Caco-2 (cell line): ENCODE measurements at places on chromosomes 13 and 19.

DNA sequence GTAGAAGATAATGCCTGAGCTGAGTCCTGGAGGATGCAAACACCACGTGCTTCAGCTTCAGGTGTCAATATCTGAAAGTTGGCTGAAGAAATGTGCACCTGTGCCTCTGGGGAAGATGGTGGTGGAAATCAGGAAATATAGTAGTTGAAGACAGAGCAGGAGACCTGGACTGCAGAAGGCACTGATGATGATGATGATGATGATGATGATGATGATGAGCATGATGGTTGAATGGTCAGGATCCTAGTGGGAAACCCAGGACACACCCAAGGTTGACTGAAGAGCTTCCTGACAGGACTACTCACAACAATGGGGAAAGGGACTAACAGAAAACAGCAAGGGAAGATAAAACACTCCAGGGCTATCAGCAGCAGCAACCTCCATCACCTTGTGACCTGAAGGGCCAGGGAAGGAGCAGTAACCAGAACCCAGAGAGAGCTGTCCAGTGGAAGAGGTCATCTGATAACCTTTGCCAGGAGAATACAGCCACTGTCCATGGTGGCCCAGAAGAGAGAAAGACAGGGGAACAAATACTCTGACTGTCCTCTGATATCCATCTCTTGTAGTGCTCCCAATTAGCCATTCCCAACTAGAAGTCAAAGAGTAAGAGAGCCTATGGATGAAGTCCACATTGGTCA is 170.3 kb downstream of the TSHZ3 start:
- DNase-seq, result no peak

- no peak for DNase-seq
These were observed 679.1 kb upstream of the SPRY2 start for GRCh38 chr13:81020010-81020409.

DNA sequence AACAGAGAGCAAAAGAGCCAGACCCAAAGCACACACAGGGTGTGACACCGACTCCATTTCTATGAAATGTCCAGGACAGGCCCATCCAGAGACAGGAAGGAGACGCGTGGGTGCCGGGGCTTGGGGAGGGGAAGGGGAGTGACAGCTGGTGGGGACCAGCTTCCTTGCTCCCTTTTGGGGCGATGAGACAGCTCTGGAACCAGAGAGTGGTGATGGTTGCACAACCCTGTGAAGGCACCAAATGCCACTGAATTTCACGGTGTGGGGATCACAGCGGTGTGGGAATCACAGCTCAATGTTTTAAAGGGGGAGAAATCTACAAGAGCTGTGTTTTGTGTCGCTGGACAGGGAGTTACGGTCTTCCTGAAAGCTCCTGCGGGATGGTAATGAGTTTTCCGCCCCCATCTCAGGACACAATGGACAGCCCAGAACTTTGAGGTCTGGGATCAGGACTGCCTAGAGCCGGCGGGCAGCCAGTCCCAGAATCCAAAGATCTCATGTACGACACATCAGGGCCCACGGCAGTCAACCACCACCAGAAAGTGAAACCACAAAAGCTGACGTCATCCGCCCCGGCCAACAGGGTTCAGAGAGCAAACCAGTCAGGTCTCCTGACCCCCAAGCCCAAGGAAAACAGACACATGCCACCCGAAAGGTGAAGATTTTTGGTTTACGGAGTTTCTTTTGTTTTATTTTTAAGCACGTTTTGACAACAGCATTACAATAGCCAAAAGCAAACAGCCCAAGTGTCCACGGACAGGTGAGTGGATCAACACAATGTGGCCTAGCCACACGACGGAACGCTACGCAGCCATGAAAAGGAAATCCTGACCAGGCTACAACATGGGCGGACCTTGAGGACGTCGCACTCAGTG is 7.3 kb downstream of the SGTA start:
- no peak for DNase-seq

DNA sequence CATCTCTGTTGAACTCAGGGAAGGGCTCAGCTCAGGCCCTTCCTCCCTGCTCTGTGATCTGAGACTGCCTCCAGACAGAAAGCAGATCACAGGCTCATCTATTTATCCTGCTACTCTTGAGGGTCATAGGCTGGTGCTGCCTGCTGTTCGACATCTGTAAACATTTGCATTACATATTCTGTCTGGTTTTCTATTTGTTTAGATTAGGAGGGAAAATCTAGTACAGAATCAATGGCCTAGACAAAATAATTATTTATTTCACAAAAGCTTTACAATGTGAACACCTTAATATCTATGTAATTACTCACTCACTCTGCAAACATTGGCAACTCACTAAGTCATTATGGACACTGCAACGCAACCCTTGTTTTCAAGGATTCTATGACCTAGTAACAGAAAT is 43.0 kb downstream of the CEP89 start:
- DNase-seq, result no peak

- DNase-seq, result no peak
These were observed 28.0 kb downstream of the UPF1 start for GRCh38 chr19:18859676-18860301.

GRCh38 chr19:2550431-2551171 is 74.7 kb downstream of the GADD45B start:
- DNase-seq, result no peak

DNA sequence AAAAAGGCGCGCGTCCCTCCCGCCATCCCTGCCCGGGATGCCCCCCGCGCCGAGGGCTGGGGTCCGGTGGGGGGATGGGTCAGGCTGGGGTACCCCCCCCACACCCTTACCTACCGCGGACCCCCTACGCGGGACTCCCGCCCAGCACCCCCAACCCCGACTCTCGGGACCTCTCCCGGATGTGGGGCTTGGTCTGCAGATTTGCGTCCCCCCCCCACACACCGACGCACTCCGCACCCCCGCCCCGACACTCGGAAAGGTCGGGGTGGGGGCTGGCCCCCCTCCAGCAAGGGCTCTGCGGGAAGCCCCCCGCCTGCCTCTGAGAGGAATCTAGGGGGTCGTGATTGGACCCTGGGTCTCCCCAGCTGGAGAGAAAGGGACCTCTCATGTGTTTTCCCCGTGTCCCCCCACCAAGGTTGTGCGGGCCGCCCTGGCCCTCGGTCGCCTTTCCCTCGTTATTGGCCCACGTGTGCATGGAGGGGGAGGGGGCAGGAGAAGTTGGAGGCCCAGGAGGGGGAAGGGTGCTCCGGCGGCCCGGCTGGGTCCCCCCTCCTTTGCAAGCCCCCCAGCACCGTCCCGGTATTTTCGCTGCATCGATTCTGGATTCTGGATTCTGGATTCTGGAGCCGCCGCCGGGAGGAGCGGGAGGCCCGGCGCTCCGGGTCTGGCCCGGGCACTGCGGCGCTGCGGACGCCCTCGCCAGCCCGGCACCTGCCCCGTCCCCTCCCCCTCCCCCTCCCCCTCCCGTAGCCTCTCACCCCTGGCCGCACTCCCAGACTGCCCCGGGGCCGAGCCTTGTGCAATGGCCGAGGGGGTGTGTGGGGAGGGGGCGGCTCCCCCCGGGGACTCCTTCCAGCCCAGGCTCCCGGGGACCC is 607 bp downstream of the NFIC start:
- no peak for DNase-seq

DNA sequence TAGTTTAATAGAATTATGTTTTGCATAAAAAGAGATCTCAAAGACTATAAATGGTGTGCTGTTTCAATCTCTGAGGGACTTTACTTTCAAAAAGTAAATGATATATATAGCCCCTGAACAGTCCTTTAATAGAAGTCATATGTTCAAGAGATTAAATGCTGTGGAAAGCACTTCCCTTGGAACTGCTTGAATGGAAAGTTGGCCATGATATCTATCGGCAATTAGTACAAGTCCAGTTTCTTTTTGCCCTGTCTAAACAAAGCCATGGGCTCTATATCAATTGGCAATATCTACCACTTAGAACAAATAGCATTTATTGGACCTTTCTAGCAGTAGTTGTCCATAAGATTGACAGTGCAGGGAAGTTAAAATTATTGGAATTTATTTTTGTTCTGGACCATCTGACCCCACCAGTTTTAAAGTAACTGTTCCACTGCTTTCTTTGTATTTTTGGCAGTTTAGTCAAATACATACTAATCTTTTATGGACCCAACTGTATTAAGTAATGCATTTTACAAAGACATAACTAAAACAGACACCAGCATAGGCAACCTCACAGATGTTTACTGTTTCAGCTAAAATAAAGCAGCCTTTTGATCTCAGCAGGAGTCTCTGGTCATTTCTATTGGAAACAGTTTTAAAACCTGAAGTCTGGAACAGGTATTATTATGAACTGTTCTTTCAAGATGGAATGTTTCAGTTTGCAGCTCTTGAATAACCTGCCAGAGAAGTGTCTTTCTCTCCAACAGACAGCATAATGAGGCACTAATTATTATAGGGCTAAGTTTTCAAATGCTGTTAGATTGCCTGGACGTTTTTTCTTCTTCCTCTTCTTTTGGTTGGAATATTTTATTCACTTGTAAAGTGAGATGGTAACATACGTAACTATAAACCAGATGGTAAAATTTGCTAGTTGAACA is 282.6 kb downstream of the DCLK1 start:
- no peak for DNase-seq

GRCh38 chr19:20928371-20928770 is 5.3 kb downstream of the ZNF85 start:
- DNase-seq, result no peak

GRCh38 chr13:70732611-70733010 is 624.4 kb upstream of the KLHL1 start:
- no peak for DNase-seq

GRCh38 chr13:21930536-21930935 is 259.7 kb downstream of the FGF9 start:
- DNase-seq, result no peak

GRCh38 chr13:113058988-113059850 is 46.4 kb upstream of the F7 start:
- DNase-seq, result no peak

DNA sequence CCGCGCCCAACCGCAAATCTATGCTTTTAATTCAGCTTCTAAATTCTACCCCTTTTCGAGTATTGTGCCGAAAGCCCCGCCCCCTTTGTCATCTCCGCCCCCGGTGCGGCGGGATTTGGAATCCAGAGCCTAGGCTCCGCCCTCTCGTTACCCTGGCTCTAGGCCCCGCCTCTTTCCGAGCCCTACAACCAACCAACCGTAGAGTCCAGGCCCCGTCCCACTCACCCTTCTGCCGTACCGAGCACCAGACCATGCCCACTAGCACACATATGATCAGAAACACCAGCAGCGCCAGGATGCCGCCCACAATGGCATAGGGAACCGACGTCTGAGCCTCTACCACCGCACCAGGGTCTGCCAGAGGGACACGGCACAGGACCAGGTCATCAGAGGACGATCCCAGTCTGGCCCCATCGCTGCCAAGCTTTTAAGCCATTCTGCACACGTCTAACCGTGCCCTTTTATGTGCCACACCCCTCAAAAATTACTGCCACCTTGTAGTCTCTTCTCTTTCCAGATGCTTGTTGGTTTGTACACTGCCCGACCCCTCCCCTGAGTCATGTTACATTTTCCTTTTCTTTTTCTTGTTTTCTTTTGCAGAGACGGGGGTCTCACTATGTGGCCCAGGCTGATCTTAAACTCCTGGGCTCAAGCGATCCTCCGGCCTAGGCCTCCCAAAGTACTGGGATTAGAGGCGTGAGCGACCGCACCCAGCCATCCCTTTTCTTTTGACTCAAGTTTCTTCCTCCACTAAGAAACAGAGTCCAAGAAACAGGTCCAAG is 4.7 kb upstream of the ZNF428 start:
- no peak for DNase-seq

DNA sequence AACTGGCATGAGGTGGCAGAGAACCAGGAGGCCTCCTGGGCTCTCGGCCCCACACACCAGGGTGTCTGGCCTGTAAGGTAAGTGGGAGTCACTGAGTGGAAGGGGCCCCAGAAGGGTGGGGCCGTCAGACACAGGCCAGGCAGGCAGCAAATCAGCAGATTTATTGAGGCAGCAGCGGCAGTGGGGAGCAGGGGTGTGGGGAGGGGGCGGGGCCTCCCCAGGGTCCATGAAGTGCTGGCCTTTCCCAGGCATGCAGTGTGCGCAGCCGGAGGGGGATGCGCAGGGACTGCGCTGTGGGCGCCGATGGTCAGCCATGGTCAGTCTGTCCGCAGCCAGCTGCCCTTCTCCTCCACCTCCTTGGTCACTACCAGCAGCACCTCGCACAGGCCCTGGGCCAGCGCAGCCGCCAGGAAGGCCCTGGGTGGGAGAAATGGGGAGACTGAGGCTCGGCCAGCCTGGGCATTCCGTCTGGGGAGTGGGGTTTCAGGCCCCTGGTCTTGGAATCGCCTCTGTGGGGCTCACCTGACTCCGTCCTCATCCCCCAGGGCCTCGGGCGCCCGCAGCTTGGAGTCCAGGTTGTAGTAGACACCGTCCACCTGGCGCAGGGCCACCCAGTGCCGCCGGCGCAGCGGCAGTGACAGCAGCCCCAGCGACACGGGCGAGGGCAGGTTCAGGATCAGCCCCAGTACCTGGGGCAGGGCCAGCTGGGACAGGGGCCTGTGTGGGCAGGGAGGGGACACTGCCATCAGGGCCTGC is 5.0 kb downstream of the JOSD2 start:
- no peak for DNase-seq

DNA sequence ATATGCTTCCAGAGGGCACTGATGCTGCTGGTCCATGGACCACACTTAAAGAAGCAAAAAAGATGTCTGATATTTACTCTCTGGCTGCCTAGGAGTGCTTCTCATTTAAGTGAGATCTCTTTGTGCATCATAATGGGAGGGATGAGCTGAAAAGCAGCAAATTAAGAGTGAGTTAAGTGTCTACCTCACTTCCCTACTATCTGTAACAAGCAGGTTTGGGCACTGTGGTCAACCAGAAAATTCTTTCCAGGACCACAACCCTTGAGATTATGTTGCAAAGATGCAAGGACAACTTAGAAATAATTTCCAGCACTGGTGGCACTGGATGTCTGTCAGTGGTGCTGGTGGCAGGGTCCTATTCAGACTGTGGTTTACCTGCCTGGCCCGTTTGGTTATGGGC is 52.1 kb upstream of the USPL1 start:
- DNase-seq, result no peak

- DNase-seq, result no peak
These were observed 12.9 kb downstream of the NOVA2 start for GRCh38 chr19:45960595-45961235.

- DNase-seq, result peak; percentile 84
These were observed 23.3 kb upstream of the BCL3 start for GRCh38 chr19:44725251-44725650.

DNA sequence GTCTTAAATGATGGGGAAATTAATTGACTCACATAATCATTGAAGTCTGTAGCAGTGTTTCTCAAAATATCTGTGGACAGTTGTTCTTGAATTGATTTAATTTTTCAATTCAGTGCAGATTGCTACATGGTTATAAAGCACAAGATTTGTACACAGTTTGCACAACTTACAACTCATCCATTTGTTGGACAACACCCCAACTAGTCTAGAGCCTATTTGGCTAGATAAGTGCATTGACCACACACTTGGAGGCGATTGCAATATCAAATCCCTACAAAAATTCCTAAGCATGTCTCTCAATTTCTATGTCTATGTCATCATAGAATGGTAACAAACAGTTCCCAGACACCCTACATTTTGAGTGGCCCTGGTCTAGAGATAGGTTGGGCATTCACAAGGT is 48.0 kb upstream of the IPO5 start:
- DNase-seq, result no peak
